NCI-H187 (cell line): ENCODE measurements at places on chromosomes 16 and 17.

DNA sequence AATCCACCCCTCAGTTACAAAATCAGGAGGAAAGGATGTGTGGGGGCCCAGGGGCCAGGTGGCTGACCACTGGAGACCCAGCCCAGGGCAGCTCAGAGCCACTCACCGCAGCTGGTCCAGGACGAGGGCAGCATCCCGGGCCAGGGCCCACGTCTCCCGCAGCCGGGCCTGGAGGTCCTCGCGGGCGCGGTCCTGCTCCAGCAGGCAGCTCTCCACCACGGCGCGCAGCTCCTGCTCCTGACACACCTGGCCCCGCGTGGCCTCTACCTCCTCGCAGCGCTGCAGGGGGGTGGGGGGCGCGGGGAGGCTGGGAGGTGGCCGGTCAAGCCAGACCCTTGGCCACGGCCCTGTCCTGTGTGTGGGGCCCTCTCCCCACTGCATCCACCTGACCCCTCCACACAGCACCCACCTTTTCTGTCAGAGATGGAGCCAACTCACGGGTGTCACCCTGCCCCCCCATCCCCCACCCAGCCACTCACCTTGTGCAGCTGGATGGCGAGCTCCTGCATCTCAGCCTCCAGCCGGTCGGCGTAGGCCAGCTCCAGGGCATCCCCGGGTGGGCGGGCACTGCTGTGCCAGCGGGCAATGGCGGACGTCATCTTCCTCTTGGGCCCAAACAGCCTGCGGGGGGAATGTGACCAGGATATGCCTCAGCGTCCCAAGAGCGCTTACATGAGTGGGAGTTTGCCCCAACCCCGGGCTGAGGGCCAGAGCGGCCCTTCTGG is 5.1 kb downstream of the NUDT16L1 start:
- no peak for DNase-seq

GRCh38 chr17:231191-231965 is 49.9 kb upstream of the DOC2B start:
- DNase-seq: no peak

GRCh38 chr17:11140501-11140900 is 100.5 kb upstream of the SHISA6 start:
- no peak for DNase-seq

DNA sequence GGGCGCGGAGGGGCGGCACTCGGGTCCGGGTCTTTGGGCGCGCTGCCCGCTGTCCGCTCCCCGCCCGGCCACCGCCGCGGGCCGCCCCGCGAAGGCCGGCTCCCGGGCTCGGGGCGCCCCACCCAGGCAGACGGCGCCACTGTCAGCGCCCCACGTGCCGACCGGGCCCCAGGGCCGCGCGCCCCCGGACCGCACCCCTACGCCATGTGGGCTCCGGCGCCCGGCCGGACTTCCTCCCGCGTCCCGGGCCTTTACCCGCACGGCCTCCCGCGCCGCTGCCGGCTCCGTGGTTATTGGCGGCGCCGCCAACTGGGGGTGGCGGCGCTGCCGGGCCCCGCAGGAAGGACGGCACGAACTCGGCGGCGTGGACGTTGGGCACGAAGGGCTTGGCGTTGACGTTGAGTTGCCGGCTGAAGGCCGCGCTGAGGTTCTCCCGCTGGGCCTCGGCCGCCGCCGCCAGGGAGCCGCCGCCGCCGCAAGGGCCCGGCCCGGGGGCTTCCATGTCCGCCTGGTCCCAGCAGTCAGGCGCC is 577 bp downstream of the GSPT1 start:
- DNase-seq: no peak

GRCh38 chr17:60134396-60135150 is 15.2 kb upstream of the CA4 start:
- no peak for DNase-seq

DNA sequence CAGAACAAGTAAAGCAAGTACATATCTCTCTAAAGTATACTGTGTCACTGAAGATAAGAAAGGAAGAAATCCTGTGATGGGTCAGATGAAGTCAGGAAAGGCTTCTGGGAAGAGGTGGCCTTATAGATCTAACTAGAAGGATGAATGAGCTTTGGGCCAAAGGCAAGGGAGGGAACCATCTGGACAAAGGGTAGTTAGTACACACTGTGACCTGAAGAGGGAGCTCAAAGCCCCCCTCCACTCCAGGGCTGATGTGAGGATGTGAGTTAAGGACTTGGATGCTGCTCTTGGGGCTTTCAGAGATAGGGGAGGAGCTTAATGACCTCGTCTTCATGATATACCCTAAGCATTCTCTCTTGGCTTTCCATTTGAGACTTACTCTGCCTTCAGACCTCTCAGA is 185.3 kb upstream of the CACNG3 start:
- DNase-seq: no peak

GRCh38 chr17:44005527-44006271 is 1.3 kb downstream of the NAGS start:
- DNase-seq: no peak
